ENCODE measurements at places on chromosomes 3 and 15.

DNA sequence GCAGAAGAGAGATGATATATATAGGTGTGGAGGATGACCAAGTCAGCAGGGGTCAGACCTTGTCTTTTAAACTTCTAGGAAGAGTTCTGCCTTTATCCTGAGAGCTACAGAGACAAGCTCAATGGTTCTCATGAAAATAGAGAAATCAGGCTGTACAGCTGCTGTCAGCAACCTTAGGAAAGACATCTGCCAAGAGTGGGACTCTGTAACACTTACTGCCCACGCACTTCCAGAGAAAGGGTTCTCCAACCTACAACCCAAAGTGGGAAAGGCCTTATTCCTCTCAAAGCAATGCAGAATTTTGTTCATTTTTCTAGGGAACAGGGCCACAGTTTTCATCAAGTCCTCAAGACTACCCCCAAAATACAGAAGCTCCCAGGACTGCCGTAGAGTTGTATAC is 138.7 kb downstream of the STT3B start:
- no peak for DNase-seq

- no peak for DNase-seq
These were observed 67.2 kb downstream of the LIPC start for GRCh38 chr15:58498821-58499580.

- DNase-seq = no peak
These were observed 22.5 kb upstream of the SRGAP3 start for GRCh38 chr3:9271903-9272302.

DNA sequence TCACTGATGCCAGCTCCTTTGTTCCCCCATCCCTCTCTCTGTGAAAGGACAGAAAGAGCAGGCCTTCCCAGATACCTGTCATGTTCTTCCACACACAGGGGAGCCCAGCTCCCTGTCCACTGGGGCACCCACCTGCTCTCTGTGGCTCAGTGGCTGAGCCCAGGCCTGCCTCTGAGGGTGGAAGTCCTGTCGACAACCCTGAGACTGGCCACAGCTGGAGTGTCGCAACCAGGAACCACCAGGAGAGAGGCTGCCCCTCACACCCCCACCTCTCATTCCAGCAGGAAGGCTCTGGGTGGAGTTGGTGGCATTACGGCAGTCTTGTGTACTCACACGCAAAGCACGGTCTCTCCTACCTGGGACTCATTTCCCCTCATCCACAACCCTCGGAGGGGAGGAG is 66.3 kb downstream of the MEGF11 start:
- DNase-seq = no peak

DNA sequence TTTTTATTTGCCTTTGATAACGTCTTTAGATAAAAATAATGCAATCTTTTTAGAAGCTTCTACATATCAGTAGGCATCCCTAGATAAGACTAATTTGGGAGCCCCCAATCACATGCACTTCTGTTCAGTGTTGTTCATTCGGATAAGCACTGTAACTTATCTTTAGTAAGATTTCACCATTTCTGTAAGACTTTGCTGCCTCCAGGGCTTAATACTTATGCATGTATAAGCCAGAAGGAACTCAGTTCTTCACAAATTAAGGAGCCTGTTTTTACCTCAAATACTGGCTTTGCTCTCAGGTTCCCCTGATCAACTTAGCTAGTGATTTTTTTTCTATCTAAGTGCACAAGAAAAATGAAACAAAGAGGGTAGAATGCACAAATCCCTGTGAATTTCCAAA is 20.3 kb downstream of the DOCK3 start:
- DNase-seq = no peak

DNA sequence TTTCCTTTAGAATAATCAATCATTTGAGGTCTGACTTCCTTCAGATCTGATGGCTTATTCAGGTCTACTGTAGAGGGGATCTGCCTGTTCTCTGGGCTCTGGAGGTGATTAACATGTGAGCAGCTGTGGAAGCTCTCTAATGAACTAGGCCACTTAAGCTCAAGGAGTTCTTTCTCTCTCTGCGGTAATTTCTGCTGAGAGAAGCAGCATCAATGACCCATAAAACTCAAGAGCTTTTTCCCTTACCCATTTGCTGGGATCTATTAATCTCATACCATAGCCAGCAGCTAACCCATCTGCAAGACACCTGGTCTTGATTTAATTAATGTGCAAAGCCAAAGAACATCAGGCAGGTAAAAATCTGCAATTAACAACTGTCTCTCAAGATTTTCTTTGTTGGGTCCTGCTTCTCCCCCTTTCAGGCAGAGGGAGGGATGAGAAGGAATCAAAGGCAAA is 73.2 kb upstream of the DLG1 start:
- DNase-seq = no peak

DNA sequence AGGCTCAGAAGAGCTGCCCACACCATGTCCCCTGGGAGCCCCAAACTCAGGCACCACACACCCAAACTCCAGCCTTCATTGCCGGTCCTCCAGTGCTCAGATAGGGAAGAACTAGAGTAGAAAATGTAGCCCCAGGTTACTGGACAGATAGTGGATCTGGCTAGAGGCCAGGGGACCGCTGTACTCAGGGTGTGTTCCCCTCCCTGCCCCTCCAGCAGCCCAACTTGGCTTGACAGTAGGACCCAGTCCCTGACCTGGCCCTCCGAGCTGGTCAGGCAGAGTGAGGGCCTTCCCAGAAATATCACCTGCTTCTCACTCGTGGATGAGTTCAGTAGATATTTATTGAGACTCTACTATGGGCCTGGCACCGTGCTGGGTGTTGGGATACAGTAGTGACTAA is 100.0 kb downstream of the CORO2B start:
- DNase-seq = no peak

- DNase-seq = no peak
These were observed 7.6 kb upstream of the HES1 start for GRCh38 chr3:194128202-194128918.

DNA sequence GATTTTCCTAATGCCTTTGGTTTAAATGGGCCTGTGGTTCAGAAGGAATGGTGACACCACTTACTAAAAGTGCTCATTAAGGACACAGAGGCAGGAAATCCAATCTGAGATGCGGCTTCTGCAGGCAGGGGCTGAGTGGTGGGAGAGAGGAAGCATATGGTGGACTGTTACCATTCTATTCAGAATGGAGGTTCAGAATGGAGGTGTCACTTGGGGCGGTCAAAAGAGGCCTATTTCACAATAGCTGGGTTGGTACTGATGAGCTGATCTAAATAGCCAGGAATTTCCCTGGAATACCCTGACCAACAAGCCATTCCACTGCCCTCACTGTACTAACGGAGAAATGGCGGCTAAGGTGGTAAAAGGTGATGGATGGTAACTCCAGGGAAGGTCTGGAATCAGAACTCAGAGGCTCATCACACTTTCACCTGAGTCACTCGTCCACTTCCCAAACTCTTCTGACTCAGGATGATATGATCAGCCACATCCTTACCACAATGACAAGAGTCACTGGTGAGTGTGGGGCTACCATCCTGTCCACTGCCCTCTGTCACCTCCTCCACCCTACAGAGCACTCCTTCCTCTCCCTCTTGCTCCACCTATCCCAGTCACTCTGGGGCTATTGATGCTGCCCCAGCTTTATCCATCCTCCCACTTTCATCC is 15.7 kb downstream of the RFT1 start:
- DNase-seq = no peak

GRCh38 chr3:116863822-116864589 is 154.4 kb downstream of the TUSC7 start:
- DNase-seq = no peak

- DNase-seq = no peak
These were observed 32.7 kb downstream of the AADACL2 start for GRCh38 chr3:151766454-151766853.

DNA sequence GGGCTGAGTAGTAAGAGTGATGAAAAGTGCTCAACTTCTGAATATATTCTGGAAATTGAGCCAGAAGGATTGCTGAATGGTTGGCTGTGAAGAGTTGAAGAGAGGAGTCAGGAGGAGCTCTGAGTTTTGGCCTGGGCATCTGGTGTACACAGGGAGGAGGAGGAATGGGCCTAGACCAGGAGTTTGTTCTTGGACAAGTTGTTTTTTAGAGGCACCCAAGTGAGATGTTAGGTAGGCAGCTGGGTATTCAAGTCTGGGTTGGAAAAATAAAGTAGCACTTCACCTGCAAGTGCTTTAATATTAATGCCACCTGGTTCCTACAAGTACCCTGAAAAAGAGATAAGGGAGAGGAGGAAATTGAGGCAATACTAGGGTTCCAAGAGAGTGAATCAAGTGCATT is 14.7 kb downstream of the BSN start:
- no peak for DNase-seq

DNA sequence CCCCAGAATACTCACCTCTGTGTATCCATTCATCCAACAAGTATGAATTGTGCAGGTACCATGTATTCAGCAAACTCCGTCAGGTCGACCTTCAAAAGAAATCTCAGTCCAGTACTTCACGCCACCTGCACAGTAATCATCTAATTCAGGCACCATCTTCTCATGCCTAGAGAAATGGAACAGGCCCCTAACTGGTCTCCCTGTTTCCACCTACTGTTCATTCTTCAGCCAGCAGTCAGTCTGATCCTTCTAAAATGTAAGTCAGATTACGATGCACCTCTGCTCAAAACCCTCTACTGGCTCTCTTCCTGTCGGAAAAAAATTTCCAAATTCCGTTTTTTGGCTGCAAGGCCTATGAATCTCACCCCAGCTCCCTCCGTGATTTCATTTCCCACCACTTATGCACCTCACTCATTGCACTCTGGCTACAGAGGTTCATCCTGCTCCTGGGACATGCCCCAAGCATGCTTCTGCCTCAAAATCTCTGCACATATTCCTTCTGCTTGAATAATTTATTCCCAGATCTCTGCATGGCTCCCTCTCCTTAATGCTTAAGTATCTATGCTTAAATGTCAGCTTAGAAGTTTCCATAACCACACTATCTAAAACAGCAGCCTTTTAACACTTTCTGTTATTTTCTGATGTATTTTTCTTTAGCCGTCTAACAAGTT is 47.5 kb upstream of the PPP2R3A start:
- DNase-seq = no peak

GRCh38 chr3:13050446-13050845 is 22.8 kb downstream of the IQSEC1 start:
- DNase-seq = no peak

DNA sequence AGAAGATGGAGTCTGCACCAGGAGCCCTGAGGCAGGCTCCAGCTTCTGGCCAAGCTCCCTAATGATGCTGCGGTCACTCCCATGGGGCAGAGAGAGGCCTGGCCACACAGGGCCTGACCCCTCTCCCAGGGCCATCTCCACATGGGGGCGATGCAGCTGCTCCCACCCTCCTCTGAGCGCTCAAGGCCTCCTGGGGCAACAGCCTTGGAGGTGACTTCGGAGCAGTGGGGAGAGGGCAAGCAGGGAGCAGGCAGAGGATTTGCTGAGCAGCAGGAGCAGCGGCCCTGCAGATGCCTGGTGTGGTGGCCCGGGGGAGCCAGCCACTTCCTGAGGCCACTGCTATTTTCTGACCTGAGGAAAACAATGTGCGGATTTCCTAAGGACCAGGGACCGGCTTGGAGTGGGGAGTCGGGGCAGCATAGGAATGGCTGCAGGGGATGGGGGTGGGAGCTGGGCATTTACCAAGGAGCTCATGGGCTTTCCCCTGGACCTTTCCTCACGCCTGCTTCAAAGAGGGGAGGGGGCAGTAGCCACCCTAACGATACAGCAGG is 81.6 kb upstream of the RPL32 start:
- no peak for DNase-seq
